ENCODE measurements at places on chromosomes 4 and X.

DNA sequence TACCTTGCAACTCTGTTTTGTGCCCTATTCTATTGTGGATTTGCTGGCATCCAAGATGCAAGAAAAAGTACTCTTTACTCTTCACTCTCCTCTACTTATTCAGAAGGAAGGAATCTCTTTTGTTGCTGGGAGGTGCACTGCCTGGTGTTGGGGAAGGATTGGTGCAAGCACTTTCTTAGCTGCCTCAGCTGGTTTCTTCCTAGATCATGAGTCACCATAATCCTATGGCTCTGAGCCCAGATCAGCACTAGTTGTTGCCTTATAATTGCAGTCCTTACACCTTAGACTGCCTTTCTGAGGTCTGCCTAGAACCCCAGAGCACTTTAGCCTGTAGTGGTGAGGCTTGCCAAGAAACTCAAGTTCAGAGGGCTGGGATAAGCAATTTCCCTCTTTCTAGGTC is 37.0 kb upstream of the CT83 start:
- no peak for DNase-seq

DNA sequence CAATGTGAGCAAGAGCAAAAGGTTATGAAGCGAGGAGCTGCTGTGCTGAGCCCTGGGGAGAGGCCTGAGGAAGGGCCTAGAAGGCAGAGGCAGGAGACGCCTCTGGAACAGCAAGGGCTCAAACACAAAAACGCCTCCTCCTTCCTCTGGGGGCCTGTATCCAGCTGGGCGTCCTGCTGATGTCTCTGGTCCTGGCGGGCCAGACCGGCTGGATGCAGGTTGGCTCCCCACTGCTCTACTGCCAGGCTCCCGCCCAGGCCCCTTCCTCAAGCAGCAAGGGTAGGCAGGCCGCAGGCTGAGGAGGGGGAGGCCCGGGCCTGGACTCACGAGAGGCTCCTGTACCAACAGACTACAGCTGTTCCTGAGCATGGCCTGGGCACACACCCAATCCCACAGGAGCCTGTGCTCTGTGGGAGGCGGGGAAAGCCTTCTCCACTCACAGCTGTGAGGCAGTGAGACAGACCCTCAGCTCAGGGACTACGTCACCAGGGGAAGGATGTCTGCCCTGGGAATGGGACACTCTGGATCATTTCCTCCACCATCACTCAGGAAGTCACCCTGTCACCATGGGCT is 2.3 kb downstream of the HAUS7 start:
- DNase-seq = no peak

DNA sequence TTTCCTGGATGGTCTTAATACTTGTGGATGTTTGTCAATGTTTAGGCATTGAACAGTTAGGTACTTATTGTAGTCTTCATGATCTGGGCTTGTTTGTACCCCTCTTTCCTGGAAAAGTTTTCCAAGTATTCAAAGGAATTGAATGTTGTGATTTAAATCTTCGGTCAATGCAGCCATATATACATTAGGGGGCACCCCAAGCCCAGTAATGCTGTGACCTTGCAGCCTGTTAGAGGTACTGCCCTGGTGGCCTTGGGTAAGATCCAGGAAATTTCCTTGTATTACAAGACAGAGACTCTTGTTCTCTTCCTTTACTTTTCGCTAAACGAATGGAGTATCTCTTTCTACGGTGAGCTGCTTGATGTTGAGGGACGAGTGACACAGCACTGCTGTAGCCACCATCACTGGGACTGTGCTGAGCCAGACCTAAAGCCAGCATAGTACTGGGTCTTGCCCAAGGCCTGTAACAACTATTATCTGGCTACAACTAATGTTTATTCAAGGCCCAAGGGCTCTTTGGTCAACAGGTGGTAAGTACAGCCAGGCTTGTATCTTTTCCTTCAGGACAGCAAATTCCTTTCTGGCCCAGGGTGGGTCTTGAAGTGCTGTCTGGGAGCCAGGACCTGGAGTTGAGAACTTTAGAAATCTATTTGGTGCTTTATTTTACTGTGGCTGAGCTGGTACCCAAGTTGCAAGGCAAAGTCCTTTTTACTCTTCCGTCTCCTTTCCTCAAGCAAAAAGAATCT is 118.3 kb upstream of the ATOH1 start:
- DNase-seq = no peak

GRCh38 chr4:121927948-121928347 is 23.9 kb downstream of the TRPC3 start:
- DNase-seq = no peak

GRCh38 chr4:4338210-4339001 is 48.4 kb downstream of the ZBTB49 start:
- no peak for DNase-seq

DNA sequence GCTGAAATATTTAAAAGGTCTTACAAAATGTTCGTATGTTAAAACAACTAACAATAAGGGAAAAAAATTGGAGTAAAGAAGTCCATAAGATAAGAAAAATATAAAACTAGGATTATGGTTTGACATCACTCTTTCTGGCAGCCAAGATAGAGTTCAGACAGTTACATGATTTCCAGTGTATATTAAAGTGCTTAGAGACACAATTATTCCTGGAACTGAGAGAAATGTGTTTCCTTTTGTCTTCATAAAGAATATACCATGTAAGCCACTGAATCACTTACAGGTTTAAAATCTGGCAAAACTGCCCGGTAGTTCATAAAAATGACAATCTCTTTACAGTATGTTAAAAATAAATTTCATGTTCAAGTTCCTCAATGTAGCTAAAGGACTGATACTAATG is 538.7 kb upstream of the ATOH1 start:
- DNase-seq = no peak

DNA sequence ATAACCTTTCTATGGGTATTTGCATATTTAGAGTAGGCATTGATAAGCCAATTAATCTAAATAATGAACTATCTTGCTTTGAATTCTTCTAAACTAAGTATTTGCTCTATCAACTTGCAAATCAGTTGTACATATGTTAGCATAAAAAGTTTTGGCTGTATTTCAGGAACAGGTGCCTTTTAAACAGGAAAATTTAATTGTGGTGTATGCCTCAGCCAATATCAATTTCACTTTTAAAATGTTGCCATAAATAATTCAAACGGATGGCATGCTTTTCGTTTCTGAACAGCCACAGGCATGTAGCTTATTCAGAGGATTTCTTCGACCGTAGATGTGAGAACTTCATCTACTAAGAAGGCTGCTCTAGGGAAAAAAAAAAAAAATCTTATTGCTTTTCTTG is 99.9 kb downstream of the DCLK2 start:
- DNase-seq = no peak

GRCh38 chrX:2325076-2325784 is 175.5 kb downstream of the DHRSX start:
- no peak for DNase-seq

- no peak for DNase-seq
Observed at GRCh38 chr4:53234111-53234510, 131.8 kb downstream of the SCFD2 start.

DNA sequence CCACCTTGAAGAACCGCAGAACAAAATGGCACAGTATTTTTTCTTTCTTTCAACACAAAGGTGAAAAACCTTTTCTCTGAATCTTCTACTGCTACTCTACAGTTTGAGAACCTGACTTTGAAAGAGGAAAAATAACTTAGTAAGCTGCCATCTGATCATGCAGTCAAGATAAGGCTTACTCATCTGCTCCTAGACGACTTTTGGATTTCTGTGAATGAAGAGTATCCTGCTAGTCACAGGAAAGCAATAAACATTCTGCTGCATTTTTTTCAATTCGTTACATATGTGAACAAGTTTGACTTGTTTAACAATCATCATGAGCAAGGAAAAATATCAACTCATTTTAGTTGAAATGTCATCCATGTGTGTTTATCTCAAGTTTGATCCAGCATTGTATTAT is 25.2 kb downstream of the TIGD2 start:
- DNase-seq = no peak

DNA sequence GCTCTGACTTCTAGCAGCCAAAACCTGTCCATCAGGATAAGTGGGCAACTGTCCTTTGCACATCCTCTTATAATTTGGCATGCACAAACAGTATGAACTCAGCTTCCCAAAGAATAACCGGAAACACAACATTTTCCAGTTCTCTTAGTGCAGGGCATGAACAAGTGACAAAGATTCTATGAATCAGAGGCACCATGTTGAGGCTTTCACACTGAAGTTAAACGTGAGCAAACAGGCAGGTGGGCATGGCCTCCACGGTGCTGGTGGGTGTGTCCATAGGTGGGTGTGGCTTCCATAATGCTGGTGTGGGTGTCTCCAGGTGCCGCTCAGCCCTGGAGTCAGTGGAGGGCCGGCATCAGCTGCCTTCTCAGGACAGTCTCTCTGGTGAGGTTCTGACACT is 196.5 kb downstream of the SMIM20 start:
- DNase-seq = no peak

GRCh38 chr4:89064848-89065247 is 7.9 kb upstream of the FAM13A start:
- DNase-seq = no peak

DNA sequence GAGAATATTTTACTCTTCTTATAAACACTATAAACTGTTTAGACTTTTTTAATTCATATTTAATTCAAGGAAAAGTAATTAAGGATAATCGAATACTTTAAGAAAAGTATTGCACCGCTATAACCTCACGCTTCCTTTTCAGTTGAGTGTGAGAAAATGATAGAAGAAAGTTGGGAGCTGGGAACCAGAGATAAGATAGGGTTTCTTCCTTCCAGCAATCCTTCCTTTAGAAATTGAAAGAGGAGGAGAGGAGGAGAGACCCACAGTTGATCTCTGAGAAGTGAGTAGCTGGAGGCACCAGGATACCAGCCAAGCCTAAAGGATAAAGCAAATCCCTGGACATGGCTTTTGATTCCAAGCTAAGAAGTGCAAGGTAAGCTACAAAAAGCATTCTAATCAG is 242.3 kb upstream of the NOCT start:
- no peak for DNase-seq

- DNase-seq = peak; percentile 64
Observed at GRCh38 chr4:183261953-183262775, 57.9 kb downstream of the CLDN22 start.

- DNase-seq = no peak
Observed at GRCh38 chr4:86561256-86561655, 32.9 kb upstream of the PTPN13 start.

- no peak for DNase-seq
Observed at GRCh38 chrX:109920325-109920724, 82.6 kb upstream of the TMEM164 start.

GRCh38 chr4:113858924-113859323 is 97.4 kb upstream of the CAMK2D start:
- DNase-seq = no peak

DNA sequence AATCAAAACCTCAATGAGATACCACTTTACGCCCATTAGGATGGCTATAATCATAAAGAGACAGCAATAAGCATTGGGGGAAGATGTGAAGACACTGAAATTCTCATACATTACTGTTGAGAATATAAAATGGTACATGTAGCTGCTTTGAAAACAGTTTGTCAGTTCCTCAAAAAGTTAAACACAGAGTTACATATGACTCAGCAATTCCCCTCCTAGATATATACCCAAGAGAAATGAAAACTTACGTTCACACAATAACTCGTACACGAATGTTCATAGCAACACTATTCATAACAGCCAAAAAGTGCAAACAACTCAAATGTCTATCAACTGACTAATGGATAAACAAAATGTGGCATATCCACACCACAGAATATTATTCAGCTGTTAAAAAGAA is 36.6 kb downstream of the PHF8 start:
- DNase-seq = no peak

GRCh38 chr4:147247579-147247978 is 233.3 kb upstream of the EDNRA start:
- DNase-seq = no peak

- DNase-seq = no peak
Observed at GRCh38 chrX:2391869-2392606, 108.7 kb downstream of the DHRSX start.

- DNase-seq = no peak
Observed at GRCh38 chrX:98338544-98338943, 1454.8 kb downstream of the RPA4 start.

DNA sequence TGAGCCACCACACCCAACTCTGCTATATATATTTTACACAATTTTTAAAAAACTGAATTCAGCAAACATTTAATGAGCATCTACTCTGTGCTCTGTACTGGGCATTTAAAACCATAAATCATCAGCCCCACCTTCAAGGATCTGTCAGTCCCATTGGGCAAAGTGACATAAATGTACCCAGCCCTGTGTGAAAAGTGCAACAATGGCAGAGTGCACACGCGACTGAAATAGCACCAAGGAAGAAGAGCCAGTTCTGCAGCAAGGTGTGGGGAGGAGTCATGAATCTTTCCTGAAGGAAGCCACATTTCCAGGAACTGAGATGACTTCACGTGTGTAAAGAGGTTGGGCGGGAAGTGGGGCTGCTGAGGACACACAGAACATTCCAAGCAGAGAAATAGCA is 111.5 kb upstream of the ATP6AP2 start:
- DNase-seq = no peak

DNA sequence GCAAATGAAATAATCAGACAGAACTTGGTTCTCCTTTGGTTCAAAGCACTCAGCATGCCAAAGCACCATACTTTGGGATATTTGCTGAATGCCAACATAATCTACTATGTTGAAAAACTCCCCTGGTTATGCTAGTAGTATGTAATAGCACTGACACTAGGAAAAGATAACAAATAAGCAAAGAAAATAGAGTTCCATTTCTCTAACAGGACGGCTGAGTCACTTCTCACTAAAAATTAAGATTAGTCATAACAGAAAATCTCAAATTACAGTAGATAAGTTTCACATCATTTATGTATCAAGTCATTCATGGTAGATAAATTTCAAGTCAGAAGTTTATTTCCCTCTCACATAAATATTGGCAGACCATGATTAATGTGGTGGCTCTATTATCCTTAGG is 17.9 kb downstream of the PDHA2 start:
- no peak for DNase-seq

DNA sequence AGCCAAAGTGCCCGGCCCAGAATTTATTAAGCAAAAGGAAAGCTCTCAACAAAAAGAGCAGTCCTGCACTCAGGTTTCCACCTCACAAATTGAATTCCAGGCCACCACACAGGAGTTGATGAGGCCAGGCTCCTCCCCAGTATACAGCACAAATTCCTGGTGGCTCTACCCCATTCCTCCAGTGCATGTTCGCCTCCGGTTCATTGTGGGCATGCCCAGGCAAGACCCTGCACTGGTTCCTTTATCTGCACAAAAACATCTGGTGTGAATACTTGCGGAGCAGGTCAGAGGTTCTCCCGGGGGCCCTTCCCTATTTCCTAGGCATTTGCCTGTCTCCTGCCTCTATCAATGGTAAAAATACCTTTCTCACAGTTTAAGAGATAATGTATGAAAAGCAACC is 195.2 kb upstream of the ANXA10 start:
- no peak for DNase-seq

GRCh38 chrX:101219116-101219863 is at the start of gene DRP2:
Gene DRP2 (plus strand): TSS chrX:101219786. CDS start chrX:101231648, 11,862 bp downstream.
- no peak for DNase-seq
